Fibroblast of skin of back (primary cell): ENCODE measurements at places on chromosomes 4 and X.

GRCh38 chr4:184269879-184270430, 52.3 kb upstream of the ENPP6 start:
- DNase-seq: no peak

DNA sequence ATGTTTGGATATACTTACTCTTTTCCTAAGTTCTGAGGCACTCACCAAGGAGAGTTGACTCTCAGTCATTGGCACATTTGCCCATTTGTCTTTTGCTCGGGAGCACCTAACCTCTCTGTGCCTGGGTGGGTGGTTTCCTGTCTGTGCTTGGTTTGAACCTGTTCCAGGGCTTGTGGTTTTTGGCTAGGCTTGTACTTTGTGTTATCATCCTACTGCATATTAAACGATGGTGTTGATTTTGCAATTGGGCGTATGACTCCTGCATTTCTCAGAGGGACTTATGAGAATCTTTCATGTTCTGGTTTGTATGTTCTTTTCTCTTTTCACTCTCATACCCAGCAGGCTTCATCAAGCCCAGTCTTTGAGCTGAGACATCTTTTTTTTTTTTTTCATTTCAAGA, 161.7 kb downstream of the BTC start:
- DNase-seq: peak; percentile 54

DNA sequence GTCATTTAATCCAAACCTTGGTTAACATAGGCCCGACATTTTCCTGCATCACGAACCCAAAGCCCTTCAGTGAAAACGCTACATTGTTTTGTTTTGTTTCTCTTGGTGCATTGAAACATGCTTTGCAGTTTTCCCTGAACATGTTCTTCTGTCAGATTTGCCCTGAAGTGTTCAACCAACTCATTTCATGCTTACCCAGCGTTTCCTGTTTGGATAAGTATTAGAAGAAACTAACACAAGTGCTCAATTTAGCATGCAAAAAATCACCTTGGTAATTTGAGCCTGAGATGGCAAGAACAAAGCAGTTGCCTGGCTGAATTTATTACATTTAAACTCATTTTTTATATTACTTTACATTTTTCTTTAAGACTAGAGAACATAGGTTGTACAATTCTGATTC, 160.1 kb upstream of the VCX3A start:
- no peak for DNase-seq

- DNase-seq: no peak
Measured at GRCh38 chr4:28883211-28883610, 1837.0 kb upstream of the PCDH7 start.

GRCh38 chr4:31461421-31461820, 741.3 kb downstream of the PCDH7 start:
- peak; percentile 46 for DNase-seq

GRCh38 chr4:55409468-55410171, 13.9 kb downstream of the TMEM165 start:
- DNase-seq: peak; percentile 91

DNA sequence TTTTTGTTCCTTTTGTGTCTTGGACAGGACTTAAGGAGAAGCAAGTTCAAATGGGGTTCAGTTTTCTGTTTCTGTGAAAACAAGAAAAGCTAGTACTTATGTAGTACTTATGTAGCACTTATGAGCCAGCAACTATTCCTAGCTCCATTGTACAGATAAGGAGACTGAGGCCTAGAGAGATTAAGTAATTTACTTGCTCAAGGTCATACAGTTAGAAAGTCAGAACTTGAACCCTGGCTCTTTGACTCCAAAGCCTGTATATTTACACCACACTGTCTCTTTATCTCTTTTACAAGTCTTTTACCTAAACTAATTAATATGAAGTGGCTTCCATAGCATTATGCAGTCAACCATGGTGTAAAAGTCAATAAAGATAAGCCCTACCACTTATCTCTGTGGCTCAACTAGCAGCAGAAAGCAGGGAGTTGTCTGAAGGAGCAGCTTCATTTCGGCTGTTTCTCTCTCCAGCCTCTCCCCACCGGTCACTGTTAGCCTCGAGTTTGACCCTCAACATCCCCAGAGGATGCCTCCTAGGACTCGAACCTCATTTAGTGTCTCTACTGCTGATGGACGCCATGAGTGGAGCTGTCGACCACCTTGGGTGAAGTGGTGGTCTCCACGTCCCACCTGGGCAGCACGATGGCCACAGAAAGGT, 209.9 kb downstream of the SHROOM3 start:
- no peak for DNase-seq

- no peak for DNase-seq
Measured at GRCh38 chr4:186250760-186251159, 15.2 kb upstream of the F11 start.

DNA sequence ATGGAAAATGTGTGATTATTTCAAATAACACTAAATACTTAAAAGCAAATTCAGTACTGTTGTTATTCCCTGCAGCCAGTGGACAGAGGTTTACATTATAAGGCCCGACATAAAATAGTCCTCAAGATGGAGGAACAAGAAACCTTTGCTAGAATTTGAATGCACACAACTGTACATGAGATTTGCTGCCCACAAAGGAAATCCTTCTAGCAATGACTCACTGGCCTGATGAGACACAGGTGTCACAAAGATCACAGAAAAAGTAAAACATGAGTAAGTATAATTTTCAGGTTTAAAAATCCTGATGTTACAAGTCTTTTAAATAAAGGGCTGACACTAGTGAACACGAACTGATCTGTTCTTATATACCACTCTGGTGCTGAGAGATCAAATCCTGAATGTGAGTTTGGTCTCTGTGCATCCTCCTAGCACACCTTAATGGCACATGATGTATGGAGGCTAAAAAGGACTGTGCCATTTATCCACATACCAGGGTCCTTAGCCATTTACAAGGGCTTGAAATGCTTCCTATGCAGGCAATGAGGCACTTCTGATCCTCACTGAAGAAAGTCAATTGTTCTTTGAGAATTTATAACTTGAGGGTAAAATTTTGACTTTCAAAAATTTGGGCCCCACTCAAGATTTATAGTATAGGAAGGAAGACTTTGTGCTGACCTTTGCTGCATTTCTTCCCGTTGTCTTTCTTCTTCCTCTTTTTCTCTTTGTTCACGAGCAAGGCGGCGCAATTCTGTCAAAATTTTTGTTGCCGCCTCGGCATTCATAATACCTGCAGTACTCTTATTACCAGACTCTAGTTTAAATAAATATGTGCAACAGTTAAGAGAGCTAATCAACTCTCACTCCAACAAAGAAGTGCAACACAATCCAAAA, 23.0 kb downstream of the MAP7D3 start:
- DNase-seq: no peak

DNA sequence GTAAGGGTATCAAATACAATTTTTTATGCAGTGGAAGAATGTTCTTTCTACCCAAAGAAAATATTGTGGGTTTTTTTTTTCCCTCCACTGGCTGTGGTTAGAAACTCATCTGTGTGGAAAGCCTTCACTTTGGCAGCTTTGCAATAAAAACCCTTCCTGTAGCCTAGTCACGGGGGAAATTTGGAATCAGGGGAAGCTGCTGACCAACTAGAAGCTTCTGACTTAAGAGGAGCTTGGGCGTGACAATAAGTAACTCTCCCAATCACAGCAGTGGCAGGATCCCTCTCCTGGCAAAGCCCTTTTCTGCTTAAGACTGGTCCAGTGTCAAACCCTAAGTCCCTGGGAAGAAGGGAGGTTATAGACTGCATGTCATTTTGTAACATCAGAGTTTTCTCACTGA, 87.9 kb downstream of the LRRC66 start:
- DNase-seq: peak; percentile 61

GRCh38 chr4:76955182-76955581, 5.6 kb downstream of the SEPTIN11 start:
- no peak for DNase-seq

- no peak for DNase-seq
Measured at GRCh38 chrX:20244931-20245330, 21.8 kb downstream of the RPS6KA3 start.

GRCh38 chr4:17327591-17327990, 184.3 kb downstream of the QDPR start:
- DNase-seq: no peak

GRCh38 chrX:134538316-134538715, 78.4 kb downstream of the HPRT1 start:
- DNase-seq: no peak

DNA sequence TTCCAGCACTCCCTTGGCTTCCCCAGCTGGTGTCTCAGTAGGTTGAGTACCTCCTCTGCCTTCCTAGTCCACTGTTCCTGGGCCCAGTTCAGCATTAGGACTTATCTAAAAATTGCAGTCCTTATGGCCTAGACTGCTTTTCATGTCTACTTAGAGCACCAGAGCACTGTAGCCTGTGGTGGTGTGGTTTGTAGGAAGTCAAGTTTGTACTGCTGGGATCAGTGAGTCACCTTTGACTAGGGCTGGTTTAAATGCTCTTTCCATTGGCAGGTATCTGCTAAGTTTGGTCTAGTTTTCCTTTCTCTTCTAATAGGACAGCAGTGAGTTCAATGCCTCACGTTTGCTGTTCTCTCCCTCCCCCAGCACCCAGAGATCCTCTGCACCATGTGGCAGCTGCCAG, 233.6 kb upstream of the WDFY3 start:
- no peak for DNase-seq

DNA sequence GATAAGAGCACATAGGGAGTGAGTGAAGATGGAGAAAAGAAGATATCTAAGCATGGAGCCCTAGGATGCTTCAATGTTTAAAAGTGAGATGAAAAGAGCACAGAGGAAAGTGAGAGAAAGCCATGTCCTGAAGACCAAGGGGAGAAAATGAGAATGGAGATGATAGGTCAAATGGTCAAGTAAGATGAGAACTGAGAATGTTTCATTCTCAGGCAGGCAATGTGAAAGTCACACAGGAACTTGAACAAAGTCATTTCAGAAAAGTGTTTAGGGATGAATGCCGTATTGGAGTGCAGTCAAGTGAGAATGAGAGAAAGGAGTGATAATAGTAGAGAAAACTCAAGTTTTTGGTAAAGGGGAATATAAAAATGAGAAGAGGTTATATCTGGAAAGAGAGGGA, 148.7 kb upstream of the PTCHD1 start:
- no peak for DNase-seq
